Fibroblast of lung (primary cell): ENCODE measurements at places on chromosomes 16 and 17.

GRCh38 chr16:30649725-30650368 is 913 bp upstream of the PRR14 start:
- no peak for DNase-seq

GRCh38 chr16:89189358-89190025 is 10.8 kb downstream of the SLC22A31 start:
- DNase-seq: no peak

GRCh38 chr17:15511142-15511541 is 43.7 kb upstream of the CDRT4 start:
- DNase-seq: no peak

DNA sequence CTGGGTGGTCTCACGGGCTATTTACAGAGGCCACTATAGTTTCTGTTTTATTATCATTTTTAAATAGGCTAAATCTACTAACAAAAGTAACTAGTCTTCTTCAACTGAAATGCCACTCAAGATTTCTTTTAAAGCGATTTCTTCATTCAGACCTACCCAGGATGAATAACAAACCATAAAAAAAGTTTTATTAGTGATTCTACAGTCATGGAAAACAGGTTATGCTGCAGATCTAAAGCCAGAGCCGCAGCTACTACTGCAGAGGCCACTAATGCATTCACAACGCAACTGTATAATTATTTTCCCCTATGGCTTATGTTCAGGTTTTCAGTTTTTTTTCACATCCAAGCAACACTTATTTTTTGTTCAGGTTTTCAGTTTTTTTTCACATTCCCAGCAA is 136.2 kb upstream of the AXIN2 start:
- no peak for DNase-seq

- no peak for DNase-seq
Measured at GRCh38 chr16:86356804-86357203, 153.5 kb upstream of the FOXF1 start.

GRCh38 chr17:51188271-51188833 is 22.1 kb downstream of the NME2 start:
- no peak for DNase-seq

DNA sequence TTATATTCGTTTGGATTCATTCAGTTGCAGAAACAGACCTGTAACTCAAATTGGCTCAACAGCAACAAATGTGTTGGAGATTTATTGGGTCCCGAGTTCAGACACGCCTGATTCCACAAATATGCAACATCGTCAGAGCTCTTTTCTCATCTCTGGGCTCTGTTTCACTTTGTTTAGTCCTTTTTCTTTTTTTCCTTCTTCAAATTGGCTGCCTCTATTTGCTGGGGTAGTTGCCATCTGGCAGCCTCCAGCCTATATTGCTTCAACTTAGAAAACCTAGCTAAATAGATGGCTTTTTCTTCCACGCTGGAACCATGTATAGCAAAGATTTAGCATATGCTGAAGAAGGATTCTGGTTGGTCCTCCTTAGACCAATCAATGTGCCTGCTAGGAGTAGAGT is 398.5 kb downstream of the RBFOX1 start:
- DNase-seq: no peak

GRCh38 chr16:84643180-84643583 is 5.1 kb upstream of the KLHL36 start:
- DNase-seq: peak; percentile 90

- DNase-seq: no peak
Measured at GRCh38 chr17:2695961-2696760, 15.4 kb downstream of the CLUH start.

DNA sequence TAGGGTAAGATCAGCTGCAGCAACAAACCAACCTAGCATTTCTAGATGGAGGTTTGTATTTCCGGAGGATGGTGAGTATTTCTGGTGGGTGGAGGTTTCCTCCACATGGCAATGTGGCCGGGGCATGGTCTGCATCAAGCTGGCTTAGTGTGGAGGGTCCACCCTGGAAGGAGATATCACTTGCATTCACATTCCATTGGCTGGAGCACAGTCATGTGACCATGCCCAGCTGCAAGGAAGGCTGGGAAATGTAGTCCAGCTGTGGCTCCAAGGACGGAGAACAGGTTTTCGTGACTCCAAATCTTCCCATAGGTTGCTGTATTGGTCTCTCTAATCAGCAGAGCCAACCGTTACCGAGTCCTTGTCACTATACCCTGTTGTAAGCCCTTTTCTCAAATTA is 68.7 kb downstream of the RAI1 start:
- peak; percentile 45 for DNase-seq

DNA sequence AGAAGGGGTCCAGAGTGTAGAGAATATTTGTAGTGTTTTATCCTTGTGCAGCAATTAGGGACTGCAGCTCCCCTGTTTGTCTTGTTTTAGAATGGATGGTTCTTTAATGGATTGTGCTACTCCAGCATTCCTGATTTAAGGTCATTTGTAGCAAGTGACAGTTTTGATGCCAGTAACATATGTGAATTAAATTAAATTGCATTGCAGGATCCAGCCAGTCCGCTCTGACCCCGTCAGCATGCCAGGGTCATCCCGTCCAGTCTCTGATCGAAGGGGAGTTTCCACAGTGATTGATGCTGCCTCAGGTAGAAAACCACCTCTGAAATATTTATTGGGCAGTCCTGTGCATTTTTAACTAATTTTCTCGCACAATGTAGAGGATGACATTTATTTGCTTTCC is 315.4 kb upstream of the TBX2 start:
- no peak for DNase-seq

DNA sequence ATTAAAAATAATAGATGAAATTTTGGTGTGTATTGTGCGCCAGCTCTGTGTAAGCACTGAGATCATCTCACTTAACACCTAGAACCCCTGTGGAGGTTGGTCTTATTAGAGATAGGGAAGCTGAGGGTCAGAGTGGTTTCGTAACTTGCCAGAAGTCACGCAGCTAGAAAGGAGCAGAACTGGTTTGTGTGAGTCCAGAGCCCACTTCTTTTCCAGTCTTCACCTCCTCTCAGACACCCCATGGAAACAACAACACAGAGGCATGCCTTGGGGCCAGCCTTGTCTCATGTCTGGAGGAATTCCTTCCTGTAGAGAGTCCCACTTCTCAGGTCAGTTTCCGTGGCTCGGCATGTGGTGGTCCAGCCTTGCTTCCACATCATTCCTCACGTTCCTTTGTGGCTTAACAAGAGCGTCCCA is 16.5 kb downstream of the YPEL2 start:
- no peak for DNase-seq

DNA sequence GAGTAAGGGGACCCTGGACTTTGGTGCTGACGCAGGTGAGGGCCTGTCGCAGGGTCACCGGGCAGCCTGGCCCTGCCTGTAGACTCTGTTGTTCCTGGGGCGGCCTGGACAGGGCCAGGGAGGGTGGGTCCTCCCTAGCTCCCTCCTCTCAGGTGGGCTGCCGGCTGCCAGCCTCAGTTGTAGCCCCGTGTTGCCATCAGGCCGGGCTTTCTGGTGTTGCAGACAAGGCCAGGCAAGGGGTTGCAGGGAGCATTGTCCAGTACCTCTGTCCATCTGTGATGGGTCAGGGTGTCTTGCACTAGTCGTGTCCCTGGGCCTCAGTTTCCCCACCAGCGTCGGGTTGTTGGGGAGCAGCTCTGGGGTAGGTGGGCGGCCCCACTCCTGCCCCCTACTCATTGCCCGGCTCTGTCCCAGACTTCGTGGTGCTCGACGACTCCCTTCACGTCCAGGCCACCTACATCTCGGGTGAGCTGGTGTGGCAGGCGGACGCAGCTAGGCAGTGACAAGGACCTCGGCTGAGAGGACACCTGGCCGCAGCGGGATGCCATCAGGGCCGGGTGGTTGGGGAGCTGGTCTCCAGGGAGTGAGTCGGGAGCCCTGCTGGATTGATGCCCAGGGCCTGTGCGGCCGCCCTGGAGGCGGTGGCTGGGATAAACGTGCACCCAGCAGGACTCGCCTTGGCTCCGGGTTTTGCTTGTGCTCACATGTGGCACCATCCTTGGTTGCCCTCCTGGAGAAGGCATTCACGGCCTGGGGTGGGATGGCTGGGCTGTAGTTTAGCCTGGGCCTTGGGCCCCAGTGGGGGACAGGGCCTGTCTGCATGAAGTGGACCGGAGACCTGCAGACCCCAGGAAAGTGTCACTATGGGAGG is 1.9 kb downstream of the CEMP1 start:
- DNase-seq: no peak

DNA sequence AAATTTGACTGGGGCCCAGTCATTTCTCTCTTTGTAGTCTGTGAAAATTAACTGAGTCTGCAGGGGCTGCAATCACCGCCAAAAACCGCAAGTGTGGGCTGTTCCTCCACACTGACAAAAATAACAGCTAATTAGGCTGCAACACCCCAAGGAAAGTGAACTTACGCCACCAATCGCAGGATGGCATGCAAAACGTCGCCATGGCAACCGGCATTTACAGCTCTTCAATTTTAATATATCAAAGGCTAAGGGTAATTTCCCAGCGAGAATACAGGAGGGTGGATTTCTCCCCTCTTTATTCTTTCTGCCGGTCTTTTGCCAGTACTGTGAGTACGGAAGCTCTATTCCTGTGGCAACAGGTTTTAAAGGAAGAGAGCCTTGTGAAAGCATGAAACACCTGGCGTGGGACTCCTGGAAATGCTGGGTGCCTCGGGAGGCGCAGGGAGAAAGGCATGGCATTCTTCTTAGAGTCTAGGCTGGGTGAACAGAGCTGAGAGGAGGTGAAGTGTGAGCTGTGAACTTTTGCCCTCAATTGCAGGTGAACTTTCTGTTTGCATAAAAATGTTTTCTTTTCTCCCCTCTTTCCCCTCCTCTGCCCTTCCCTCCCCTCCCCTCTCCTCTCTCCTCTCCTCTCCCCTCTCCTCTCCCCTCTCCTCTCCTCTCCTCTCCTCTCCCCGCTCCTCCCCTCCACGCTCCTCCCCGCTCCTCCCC is 399.7 kb downstream of the XYLT1 start:
- no peak for DNase-seq

GRCh38 chr17:4897198-4897687 is 2.1 kb upstream of the C17orf107 start:
- no peak for DNase-seq

GRCh38 chr16:16938009-16938408 is 532.8 kb downstream of the XYLT1 start:
- no peak for DNase-seq

DNA sequence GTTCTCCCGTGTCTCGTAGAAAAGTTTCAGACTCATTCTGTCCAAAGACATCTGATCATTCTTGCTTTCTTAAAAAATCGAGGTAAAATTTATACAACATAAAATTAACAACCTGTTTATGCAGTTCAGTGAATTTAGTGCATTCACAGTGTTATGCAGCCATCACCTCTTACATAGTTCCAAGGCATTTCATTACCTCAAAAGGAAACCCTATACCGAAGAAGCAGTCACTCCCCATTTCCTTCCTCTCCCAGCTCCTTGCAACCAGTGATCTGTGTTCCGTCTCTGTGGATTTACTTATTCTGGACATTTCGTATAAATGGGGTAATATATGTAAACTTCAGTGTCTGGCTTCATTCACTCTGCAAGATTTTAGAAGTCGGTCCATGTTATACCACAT is 103.5 kb upstream of the HS3ST3A1 start:
- DNase-seq: no peak

- no peak for DNase-seq
Measured at GRCh38 chr17:62119373-62119772, 54.3 kb upstream of the MED13 start.

DNA sequence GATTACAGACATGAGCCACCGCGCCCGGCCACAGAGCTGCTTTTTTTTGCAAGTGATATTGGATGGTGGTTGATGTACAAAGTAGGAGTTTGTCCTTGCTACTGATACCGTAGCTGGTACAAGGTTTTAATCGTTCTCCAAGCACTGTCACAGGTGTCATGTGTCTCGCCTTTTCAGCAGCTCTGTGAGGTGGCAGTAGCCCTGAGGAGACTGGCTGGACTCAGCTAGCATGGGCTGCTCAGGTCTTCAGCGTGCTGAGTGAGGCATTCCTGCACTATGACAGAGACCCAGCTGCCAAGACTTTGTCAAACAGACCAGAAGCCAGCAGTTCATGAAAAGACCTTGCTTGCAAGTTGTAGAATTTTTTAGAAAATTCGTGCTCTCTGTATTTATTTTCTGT is 7.2 kb downstream of the WWOX start:
- DNase-seq: no peak

DNA sequence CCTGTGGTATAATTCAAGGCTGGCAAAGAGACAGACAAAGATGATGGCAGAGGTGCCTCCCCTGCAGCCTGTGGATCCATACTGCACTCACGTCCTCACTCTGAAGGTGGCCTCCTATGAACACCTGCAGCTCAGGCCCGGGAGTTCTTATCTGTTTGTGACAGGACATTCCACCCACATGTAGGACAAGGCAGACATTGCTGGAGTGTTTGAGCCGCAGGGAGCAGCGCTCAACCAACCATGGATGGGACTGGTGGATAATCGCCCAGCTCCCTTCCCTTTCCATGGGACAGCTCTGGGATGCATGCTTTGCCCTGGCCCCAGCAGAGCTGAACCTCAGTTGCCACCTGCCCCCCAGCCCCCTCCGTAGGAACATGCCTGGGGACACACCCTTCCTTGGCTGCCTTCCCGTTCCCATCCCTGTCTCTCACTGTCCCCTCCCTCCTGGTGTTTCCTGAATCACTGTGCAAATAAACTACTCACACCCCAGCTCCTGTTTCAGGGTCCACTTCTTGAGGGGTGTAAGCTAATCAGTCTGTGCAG is 22.2 kb downstream of the ITPRIPL2 start:
- no peak for DNase-seq

DNA sequence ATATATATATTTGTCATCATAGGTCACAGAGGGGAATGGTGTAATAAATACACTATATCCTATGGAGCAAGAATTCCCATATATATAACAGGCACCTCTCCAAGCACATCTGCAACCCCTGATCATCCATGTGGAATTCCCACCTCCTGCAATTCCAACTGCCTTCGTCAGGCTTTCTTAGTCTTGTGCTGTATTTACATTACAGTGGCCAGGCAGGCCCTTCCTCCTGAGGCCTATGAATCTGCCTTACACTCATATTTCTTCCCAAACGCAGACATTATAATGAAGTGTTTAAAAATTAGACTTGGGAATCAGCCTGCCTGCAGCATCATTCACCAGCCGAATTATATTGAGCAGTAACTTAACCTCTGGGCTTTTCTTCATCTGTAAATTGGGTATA is 19.3 kb upstream of the DNAH9 start:
- no peak for DNase-seq
